Activated naive CD4-positive, alpha-beta T cell treated with anti-CD3 and anti-CD28 coated beads for 36 hours (primary cell): ENCODE measurements at places on chromosomes 7 and 10.
A peak's percentile ranks its signal among the peaks of the same experiment; 100 is the strongest.

- DNase-seq = no peak
Observed at GRCh38 chr7:152137476-152138025, 112.1 kb downstream of the GALNT11 start.

- DNase-seq = no peak
Observed at GRCh38 chr7:155956977-155957376, 144.7 kb upstream of the SHH start.

DNA sequence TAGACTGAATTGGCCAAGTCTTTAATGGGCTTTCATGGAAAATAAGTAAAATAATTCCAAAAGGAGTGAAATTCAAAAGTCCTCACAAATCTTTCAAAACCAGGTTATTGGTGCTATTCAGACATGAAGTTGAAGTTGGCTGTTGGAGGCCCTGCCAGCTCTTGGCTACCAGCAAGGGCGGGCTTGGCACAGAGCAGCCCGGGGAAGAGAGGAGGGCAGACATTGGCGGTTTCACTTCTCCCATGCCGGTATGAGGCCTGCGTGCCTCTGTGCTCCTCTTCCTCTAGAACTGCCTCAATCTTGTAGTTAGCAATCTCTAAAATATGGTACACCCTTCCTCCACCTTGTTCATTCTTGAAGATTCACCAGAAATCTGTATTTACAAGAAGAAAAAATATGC lies 16.4 kb upstream of the NPS start:
- DNase-seq = no peak

- no peak for DNase-seq
Observed at GRCh38 chr7:98286701-98287485, 5.4 kb downstream of the BRI3 start.

DNA sequence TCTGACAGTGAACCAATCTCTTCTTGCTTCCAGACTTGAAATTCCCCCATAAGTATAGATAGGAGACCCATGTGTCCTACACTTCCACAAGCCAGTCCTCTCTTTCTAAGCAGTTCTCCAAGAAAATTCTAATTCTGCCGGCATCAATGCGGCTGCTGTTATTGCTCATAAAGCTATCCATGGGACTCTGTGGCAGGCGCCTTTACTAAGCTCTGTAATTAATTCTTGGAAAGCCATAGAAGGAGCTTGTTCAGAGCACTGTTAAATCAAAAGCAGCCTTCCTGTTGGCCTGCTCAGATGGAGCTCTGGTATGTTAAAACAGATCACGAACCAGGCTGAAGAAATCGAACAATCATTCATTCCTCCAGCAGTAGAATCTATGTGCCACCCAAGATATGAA lies 244.3 kb upstream of the NFE2L3 start:
- DNase-seq = no peak

DNA sequence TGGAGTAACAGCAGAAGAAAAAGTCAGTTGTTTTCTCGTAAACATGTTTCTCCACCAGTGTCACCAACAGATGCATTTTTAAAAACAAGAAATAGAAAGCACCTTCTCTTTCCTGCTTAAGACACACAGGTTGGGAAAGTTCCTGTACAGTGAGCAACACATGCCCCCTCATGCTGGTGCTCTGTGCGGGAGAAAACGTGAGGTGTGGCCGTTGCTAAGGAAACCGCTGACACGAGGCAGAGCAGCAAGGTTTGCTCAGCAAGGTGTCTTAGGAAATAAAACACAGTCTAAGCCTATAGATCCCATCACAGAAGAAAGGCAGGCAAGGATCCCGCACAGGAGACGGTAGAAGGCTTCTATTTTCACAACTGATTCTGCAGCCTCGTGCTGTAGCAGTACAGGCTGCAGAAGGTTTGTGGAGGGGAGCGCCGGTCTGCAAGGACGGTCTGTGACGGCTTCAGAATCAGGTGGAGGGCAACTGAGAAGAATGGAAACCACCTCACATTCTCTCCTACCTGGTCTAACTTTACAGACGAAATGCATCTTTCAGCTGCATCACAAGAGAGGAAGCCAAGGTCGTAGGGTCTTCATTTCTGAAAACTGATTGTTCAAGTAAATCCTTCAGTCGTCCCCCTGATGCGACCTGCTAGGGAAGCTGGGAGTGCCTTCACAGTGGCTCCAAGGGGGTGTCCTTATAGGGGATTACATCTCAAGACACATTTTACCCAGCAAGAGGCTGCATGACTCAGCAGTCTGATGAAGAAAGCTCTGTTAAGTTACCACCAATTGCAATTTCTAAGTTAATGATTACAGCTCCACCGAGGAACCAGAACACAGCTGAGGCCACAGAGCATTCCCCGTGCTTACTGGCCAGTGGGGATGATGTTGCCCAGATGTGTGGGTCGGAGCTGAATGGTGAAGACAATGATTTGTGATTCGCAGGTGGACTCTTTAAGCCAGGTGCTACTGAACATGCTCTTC lies 150.7 kb upstream of the KLF14 start:
- no peak for DNase-seq

- no peak for DNase-seq
Observed at GRCh38 chr7:112487457-112488263, 6.9 kb downstream of the LSMEM1 start.

DNA sequence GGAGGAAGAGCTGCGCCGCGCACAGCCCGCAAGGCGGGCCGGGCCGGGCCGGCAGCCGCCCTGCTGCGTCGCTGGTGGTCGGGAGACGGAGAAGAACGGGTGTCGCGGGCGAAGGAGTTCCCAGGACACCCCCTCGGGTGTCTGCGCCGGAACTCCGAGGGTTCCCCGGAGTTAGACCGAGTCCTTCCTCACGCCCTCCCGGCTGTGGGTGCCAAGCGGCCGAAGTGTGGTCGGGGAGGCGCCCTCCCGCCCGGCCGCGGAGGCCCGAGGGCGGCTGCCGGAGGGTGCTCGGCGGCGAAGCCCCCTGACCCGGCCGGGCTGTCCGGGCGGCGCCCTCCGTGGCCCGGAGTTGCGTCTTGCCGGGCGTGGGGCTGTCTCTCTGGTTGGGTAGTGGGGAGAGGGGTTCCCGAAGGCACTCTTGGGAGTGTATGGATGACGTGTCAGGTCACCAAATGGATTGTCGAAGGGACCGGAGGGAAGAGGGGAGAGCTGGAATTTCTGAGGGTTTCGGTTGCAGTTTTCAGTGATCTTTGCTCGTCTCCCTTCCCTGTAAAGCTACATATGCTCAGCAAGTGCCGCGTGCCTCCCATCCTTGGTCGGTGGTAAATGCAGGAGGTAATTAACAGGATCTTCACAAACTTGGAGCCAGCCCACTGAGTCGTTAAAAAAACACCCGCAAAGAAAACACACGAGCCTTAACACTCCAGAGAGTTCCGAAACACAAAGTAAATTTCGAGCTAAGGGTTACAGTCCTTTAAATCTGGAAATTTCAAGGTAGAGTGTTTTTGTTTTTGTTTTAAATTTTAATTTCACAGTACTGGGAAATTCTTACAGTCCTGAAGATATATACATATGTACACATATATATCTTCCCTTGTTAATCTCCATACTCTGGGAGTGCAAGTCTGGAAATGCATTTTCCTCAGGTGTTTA lies 871 bp downstream of the ST7 start:
- DNase-seq = peak; percentile 40

GRCh38 chr10:132964231-132964630 lies 21.9 kb upstream of the CFAP46 start:
- no peak for DNase-seq

DNA sequence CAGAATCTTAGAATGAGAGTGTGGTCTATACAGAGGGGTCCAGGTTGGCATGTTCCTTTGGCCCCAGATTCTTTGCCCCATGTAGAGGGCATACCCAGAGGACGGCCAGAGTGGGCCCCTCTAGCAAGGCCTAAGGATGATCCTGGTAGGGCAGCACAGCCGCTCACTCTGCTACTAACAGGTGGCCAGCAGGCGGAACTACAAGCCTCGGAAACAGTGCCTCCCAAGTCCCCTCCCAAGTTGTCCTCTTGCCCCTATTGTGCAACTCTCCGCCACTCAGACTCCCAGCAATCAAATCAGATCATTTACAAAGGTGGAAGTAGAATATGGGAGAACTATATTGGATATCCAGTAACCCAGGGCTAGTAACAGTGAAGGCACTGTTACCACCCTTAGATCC lies 107.4 kb downstream of the STRA8 start:
- DNase-seq = no peak

DNA sequence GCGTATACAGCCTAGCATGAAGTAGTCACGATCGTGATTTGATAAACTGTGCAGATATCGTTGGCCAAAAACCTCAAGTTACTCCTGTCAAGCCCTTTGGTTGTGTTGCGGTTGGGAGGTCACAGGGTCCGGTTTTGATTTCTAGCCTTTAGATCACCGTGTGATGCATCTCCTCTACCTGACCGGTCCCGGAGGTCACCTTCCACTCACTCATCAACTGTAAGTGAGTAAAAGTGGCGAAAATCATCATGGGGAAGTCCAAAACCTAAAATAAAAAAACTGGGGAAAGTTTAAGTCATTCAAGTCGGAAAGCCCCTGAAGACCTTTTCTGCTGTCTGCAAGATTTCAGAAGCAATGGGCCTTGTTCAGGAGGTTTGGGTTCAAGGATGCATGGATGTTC lies 62.8 kb downstream of the ADARB2 start:
- DNase-seq = no peak

- DNase-seq = no peak
Observed at GRCh38 chr7:33191340-33191739, 62.0 kb downstream of the BBS9 start.

DNA sequence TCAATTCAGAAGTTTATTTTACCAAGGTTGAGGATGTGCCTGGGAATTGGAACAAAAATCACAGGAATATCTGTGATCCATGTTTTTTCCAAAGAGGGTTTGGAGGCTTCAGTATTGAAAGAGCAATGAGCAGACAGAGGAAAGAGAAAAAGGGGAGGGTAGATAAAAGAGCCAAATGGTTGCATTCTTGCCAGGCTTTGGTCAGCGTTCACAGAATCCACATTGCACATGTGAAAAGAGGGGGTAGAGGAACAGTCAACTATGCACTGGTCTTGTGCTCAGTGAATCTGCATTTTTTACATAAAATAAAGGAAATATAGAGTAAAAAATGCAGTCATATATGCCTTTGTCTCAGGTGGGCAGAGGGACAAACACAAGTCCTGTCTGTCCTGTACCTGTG lies 20.6 kb upstream of the ERCC6 start:
- DNase-seq = no peak

DNA sequence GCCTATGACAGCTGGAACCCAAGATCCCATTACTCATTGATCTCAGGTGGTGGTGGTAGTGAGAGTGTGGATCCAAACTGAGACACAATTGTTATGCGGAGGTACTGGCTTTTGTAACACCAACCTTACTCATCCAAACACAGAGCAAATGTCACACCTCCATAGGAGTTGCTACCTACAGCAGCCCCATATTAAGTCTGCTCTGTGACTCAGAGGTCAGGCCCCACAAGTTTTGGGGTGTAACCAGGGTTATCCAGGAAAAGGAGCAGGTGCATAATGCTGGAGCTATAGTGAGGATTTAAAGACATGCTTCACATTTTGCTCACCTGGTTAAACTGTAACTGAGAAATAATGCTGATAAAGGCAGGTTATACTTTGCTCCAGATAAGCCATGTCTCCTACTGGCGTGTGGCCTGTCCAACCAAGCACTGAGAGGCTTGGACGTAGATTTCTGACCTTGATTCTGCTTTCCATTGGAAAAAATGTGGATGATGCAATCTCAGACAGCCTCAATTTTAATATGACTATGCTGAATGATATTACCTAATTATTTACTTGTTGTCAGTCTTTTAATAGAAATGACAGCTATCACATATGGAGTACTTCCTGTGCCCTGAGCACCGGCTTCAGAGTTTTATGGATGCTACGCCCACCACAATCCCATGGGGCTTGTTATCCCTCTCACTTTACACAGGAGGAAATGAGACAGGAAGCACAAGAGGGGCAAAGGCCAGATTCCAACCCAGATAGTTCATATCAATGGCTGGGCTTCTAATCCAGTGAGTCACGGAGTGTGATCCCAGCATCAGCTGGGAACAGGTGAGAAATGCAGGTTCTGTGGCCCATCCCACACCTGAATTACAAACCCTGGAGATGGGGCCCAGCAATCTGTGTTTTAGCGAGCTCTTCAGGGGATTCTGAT lies 181.3 kb downstream of the CHN2 start:
- DNase-seq = no peak
